ENCODE measurements at places on chromosomes 2 and 18.

- no peak for DNase-seq
Observed at GRCh38 chr18:44786257-44786656, 105.6 kb downstream of the SETBP1 start.

DNA sequence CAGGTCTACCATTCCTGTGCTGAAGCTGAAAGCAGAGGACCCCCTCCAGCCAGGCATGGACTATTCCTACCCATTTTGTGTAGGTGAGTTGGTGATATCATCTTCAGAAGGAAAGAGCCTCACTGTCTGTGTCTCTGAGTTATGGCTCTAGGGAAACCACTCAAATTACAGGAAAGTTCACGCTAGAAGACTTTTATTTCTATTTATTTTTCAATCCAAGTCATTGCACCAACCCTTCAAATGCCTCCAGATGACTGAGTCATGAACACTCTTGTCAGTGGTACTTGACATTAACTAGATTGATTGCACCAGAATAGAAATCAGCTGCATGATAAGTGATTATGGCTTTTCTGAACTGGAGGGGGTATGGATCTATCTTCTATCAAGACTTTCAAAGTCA, 338.4 kb downstream of the MBD2 start:
- DNase-seq = no peak

DNA sequence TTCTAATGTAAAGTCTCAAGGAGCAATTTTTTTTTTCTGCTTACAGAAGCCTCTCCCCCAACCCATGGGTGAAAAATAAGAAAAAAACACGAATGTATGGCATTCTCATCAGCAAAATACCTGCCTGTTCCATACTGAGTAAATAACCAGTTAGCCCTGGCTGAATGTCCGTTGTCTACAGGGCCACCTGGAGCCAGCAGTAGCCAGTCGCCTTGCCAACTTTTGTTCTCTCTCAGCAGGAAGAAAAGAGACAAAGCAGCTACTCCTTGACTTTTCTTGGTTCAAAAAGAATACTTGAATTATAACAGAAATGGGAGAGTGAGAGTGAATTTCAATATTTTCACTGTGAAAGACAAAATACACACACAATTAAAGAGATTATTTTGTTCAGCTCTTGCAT, 532.9 kb upstream of the CRIM1 start:
- no peak for DNase-seq

GRCh38 chr2:182173944-182174622, 188.4 kb downstream of the PPP1R1C start:
- DNase-seq = no peak

- DNase-seq = no peak
Observed at GRCh38 chr2:14720739-14721138, 88.2 kb downstream of the LRATD1 start.

DNA sequence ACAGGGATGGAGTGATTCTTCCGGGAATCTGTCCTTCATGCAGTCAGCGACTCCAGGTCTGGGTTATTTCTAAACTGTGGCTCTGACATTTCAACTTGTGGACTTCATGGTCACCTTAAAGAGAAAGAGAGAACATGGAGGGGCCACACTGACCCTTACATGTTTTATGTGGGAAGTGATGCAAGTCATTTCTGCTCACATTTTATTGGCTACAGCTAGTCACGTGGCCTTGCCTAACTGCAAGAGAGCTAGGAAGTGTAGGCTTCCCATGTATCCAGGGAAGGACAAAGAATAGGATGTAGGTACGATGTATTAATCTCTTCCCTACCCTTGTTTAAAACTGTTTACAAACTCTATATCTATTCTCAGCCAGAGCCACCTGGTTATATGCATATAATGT, 30.3 kb upstream of the AFTPH start:
- no peak for DNase-seq

GRCh38 chr2:128384446-128384845, 65.8 kb upstream of the HS6ST1 start:
- no peak for DNase-seq

- DNase-seq = no peak
Observed at GRCh38 chr2:63580651-63581297, 7.5 kb downstream of the WDPCP start.

GRCh38 chr2:34307636-34308035, 708.5 kb upstream of the FAM98A start:
- DNase-seq = no peak

GRCh38 chr2:174764280-174765255, at the start of gene CHRNA1:
CHRNA1 (minus strand) TSS chr2:174764472; CDS start chr2:174764394, 78 bp downstream.
- no peak for DNase-seq

GRCh38 chr2:35585972-35586371, 769.6 kb upstream of the CRIM1 start:
- no peak for DNase-seq

DNA sequence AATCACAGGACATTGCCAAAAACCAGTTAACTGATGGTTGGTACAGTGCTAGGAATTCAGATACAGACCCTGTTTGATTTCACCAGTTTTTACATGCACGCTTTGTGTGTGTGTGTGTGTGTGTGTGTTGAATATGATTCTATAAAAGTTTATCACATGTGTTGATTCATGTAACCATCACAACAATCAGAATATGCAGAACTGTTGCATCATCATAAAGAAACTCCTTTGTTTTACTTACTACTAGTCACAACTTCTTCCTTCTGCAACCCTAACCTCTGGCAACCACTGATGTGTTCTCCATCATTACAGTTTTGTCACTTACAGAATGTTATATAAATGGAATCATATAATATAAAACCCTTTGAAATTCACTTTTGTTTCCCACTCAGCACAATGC, 144.8 kb upstream of the CYP26B1 start:
- DNase-seq = no peak

- DNase-seq = no peak
Observed at GRCh38 chr18:8825729-8826375, 120.5 kb downstream of the MTCL1 start.

DNA sequence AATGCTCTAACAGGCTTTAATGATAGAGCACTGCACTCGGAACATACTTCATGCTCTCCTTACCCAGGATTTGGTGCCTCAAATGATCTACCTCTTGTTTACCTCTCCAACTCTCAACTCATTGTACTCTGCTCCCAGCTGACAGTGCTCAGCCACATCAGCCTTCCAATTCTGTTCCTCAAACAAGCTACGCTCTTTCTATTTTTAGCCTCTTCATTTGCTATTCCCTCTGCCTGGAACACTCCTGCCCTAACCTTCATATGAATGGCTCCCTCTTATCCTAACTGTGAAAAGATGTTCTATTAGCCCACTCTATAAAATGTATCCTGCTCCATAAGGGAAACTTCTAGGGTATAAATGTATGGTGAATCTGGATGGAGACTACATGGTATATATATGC, 42.5 kb downstream of the PIGN start:
- DNase-seq = no peak

- no peak for DNase-seq
Observed at GRCh38 chr2:223914324-223914723, 30.8 kb downstream of the WDFY1 start.

- DNase-seq = no peak
Observed at GRCh38 chr2:148885988-148886387, 11.0 kb downstream of the KIF5C start.

- DNase-seq = no peak
Observed at GRCh38 chr2:68253219-68254068, 1.1 kb upstream of the PPP3R1 start.

- DNase-seq = no peak
Observed at GRCh38 chr18:24254071-24254470, 115.2 kb downstream of the CABYR start.

DNA sequence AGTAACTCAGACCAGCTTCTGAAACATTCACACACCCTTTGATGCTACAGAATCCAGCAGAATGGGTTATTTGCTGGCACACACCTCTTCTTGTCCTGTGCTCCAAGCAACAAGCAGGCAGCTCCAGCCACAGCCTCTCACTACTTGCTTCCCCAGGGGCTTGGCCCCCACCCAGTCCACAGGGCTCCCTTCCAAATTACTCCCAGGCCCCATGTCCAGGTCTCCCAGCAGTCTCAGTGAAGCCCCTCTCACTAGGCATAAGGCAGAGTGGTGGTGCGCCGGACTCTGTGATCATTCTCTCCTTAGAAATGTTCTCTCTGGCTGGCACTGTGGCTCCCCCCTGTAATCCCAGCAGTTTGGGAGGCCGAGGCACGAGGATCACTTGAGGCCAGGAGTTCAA, 25.9 kb downstream of the ITM2C start:
- DNase-seq = no peak

GRCh38 chr2:232901736-232902578, 31.9 kb downstream of the SNORC start:
- DNase-seq = no peak

DNA sequence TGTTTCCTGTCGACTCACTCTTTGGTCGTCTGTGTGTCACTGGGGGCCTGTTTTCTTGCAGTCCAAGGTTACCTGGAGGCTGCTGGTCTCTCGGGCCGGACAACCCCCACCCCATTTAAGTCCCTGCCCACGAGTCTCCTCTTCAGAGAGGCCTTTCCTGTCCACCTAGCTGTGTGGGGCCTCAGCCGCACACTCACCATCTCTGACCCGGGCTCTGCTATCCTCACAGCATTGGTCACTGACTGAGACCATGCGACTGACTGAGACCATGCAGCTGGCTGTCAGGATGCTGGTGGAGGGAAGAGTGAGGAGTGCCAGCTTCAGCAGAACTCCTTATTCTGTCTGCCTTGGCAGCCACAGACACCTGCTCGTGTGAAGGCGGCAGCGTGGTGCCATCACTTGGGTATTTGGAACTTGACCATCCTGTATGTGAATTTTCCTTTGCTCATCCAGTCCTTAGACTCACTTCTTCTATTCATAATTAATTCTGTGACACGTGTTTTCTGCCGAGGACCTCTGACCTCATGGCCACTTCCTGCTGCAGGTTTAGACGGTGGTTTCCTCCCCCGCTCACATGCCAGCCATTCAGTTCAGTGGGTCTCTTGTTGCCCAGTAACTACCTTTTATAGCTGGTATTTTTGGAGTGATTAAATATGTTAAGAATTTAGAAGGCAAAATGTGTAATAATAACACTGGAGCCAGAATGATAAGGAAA, 47.5 kb upstream of the ASB1 start:
- DNase-seq = no peak

- DNase-seq = no peak
Observed at GRCh38 chr2:190031969-190032618, 30.4 kb downstream of the MSTN start.

DNA sequence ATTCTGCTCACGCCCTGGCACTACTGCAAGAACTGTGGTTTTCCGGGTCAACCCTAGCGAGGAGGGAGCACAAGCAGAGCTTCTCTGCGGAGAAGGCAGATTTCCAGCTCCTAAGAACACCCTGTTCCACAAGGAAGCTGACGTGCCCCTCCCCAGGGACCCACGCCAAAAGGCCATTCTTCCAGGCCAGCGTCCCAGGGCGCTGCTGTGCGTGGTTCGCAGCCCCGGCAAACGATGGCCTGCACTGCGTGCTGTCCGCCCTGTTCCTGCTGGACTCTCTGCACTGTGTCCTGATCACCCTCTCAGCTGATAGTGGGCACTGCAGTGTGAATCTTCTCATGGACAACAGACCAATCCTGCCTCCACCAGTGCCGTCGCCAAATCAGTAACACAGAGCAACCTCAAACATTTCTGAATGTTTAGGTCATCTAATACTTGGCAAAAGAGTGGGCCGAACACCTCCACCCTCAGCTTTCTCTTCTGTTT, 49.1 kb downstream of the ADI1 start:
- DNase-seq = no peak

DNA sequence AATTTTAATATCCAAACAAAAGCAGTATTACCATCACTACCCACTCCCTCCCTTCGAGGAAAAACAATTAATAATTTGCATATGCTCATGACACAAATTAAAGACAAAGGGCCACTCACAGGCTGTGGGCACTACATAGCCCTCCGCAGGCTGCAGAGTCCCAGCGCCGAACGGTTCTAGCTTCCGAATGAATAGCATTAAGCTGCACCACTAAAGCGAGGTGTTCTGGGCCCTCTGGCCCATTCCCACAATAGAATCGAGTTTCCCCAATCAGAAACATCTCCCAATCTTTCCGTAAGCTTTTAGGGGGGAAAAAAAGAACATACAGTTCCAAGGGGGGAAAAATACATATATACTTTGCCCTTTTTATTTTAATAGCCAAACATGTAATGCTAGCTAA, 14.5 kb upstream of the SIX3 start:
- DNase-seq = no peak

Data from HuH-7 (cell line).